ENCODE measurements at places on chromosomes 4 and X.

GRCh38 chr4:3201718-3202702, 46.9 kb upstream of the MSANTD1 start:
- no peak for DNase-seq

- peak; percentile 36 for DNase-seq
Measured at GRCh38 chr4:123390846-123391456, 5.6 kb upstream of the SPRY1 start.

DNA sequence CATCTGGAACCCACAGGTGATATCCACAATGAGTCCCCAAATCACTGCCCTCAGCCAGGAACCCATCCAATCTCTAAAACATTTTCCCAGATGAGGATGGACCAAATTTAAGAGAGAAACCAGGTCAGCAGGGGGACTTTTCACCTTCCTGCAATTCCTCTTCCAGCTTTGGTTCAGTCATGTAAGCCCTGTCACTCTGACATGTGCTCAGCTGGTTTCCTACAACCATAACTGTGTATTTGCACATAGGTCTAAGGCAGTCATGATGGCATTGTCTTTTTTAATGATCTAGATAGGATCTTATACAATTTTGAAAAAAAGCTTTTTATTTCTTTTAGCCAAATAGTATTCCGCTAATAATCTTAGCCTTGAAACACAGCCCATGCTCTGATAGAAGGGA, 6.5 kb downstream of the CXXC4 start:
- DNase-seq, result no peak

DNA sequence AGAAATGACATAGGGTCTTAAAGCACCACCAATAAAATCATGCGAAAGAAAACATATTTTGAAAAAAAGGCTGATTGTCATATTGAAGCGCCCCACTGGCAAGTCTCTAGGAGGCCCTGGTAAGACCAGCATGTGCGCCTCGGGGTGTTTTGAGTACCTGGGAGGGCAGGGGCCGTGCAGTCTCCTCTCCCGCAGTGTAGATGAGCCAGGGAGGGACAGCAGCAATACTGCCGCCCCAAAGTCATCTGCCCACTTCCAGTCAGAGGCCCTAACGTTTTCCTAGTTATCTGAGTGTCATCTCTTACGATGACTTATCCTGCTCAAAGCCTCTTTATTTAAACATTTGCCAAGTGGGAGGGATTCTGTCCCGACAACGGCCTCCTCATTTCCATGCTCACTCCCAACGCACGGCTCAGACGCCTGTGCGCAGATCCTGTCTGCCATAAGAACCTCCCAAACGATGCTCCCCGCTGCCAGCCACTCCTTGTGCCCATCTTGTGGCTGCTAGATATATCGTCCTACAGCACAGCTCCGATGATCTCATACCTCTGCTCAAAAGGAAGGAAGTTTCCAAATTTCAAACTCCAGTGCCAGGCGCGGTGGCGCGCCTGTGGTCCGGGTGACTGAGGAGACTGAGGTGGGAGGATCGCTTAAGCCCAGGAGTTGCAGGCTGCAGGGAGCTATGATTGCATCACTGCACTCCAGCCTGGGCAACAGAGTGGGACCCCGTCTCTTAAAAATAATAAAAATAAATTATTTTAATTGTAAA, 17.2 kb upstream of the SCRG1 start:
- peak; percentile 11 for DNase-seq

GRCh38 chrX:70444326-70444945, at the start of gene DLG3:
Gene DLG3 (plus strand): TSS chrX:70444835. CDS start chrX:70445202, 367 bp downstream.
- DNase-seq, result peak; percentile 84

- DNase-seq, result peak; percentile 40
Measured at GRCh38 chr4:86218746-86219473, 140.9 kb downstream of the MAPK10 start.

- DNase-seq, result no peak
Measured at GRCh38 chrX:19792412-19792811, 95.0 kb downstream of the SH3KBP1 start.

DNA sequence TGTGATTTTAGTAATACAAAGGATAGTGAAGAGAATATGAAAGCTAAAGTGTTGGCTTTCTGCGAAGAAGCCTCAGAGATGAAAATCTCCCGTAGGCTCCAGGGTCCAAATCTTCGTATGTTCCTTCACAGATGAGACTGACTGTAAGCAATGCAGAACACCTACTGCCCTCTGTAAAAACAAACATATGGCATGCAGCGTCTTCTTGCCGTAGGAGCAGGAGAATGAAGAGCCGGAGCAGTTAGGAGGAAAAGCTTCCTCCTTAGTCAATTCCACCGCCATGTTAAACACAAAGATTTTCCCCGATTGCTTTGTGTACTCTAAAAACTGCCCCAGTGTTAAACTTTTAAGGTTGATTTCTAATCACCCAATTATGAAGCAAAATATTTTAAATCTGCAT, 22.5 kb downstream of the RWDD4 start:
- DNase-seq, result no peak

GRCh38 chr4:131348263-131348662, 1800.8 kb upstream of the PCDH10 start:
- DNase-seq, result no peak

DNA sequence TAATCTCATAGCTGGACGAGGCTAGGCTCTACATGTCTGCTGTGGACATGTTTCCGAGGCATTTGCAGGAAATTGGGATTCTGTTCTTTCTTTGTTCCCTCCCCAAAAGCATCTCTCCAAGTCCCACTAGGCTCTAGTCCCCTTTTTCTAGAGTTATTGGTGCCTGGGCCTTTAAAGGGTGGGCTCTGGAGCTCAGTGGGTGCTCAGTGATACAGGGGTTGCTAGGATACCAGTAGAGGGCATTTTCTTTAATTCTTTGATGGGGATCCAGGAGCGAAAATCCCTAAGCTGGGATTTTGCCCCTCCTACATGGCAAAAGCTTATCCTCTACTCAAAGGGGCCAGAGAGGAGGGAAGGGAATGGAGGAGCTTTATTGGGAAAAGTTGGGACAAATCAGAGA, 34.2 kb downstream of the ARHGEF9 start:
- DNase-seq, result no peak

GRCh38 chr4:128810871-128811570, 1.5 kb downstream of the JADE1 start:
- DNase-seq, result peak; percentile 77

DNA sequence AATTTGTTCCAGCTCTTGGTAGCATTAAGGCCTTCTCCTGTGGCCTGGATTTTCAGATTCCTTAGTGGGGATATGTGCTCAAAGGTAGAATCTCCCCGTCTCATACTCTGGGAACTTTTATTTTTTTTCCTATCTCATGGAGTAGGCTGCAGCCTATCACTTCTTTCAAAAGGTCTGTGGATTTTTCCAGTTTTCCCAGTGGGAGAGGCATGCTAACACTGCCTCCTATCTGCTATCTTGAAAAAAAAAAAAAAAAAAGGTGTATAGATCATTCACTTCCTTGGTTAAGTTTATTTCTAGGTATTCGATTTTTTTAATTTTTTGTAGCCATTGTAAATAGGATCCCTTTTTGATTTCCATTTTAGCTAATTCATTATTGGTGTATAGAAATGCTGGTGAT, 67.1 kb downstream of the IL15 start:
- no peak for DNase-seq

- no peak for DNase-seq
Measured at GRCh38 chr4:176778063-176778462, 14.7 kb downstream of the VEGFC start.

DNA sequence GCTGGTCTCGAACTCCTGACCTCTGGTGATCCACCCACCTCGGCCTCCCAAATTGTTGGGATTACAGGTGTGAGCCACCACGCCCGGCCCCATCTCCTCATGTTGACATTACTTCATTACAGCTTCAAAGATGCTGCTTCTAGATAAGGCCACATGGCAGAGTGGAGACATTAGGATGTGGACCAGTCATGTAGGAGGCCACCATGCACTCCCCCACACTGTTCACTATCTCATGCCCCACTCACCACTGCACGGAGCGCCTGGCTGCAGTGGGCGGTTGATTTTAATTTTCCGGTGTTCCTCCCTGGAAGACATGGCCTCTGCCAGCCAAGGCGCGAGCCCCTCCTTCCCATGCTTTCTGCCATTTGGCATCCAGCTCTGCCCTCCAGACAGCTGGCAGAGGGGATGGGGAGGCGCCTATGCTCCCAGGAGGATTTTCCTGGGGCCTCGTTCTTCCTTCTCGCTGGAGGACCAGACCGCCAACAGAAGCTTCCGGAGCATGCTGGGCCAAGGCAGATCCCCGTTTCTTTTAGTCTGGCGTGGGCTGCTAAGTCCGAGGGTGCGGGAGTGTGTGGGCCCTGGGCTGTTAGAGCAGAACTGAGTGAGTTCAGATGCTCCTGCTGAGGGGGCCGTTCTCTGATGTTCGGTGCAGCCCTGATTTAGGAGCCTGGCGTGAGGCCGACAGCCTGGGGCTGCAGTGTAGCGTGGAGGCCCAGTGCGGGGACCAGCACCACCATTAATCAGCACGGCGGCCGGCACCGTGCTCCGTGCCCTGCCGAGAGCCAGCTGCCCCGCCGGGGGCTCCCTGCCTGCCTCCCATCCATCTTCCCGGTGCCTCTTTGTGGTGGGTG, 93.1 kb downstream of the SORCS2 start:
- DNase-seq, result no peak

GRCh38 chr4:84778041-84778440, 188.4 kb downstream of the WDFY3 start:
- DNase-seq, result no peak

- DNase-seq, result no peak
Measured at GRCh38 chr4:123870216-123870876, 473.8 kb downstream of the SPRY1 start.

- no peak for DNase-seq
Measured at GRCh38 chr4:87498446-87498900, 30.7 kb downstream of the SPARCL1 start.

DNA sequence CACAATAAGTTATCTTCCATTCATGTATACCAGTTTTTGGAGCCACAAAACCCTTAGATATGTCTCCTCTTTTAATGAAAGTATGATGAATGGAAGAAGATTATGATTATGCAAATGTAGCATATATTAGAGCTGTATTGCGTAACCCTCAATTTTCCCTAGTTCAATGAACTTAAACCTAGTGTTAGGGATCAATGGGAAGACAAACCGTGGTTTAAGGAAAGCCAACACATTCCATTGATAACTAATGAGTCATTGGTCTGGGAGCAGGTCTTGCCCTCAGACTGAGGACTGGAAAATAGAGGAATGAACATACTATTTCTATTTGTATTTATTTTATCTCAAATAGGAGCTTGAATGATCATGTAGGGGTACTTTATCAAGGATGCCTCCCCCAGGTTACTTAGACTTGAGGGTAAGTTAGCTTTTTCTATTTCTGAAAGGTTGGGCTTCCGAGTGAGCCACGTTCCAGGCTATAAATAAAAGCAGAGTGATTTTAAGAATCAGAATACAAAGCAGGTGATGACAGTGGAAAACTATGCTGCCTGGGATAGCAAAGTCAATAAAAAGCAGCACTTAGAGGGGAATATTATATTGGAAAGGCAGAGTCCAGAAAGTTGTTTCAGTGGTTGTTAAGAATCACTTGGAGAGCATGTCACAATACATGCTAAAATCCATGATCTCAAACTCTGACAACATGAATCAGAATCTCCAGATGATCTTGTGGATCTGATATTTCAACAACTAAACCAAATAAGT, 356.0 kb downstream of the ADAM29 start:
- DNase-seq, result no peak

GRCh38 chrX:49919617-49920016, 2.8 kb upstream of the CLCN5 start:
- peak; percentile 56 for DNase-seq

- DNase-seq, result no peak
Measured at GRCh38 chr4:87188932-87189331, 31.5 kb downstream of the KLHL8 start.

DNA sequence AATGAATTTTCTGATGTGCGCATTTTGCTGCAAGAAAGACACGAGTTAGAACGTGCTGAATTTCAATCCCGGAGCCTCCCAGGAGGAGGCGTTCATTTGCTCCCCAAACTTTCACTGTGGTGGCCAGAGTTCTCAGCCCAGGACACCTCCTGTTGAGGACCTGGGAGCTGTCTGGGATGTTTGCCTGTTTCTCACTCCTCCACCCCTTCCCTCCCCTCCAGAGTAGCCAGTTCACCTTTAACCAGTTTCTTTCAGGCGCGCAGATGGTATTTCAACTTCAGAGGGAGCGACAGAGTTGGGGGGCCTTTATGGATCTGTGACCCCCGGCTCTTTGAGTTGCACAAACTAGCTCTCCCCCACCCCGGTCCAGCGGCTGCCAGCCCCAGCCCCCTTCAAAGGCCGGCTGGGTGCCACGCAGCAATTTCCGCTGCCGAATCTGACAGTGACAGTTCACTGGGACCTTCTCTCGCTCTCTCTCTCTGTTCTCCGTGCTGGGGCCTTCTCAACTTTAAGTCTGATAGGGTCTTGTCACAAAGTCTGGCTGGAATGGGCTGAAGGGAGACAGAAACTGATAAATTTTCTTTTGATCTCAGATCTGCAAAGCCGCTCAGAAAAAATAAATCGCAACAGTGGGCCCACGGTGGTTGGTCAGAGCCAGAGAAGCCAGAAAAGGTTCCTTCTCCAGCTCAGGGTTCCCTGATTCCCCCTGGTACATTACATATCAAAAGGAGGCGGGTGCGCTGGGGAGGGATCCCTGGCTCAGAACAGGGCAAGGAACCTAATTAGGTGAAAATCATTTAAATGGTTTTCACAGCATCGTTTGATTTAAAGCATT, 100.0 kb upstream of the STX18 start:
- DNase-seq, result no peak

GRCh38 chr4:100424376-100424775, 93.4 kb downstream of the EMCN start:
- DNase-seq, result no peak

DNA sequence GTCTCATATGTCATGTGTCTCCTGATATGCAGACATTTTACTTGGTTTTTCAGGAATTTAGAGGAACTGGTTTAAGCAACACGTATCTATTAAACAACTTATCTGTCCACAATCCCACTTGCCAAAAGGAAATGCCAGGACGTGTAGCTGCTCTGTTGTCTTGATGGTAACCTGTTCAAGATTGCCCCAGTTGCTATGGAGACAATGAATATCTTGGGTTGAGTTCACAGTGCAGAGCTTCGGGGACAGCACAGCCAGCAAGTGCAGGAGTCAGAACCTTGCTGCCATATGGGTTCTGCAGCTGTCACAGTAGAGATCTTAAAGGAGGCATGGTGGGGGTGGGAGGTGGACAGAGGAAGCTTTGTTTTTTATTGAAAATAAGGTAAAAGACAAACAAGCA, 28.7 kb upstream of the FAM9B start:
- no peak for DNase-seq

- no peak for DNase-seq
Measured at GRCh38 chrX:66004928-66005829, 34.7 kb downstream of the VSIG4 start.

DNA sequence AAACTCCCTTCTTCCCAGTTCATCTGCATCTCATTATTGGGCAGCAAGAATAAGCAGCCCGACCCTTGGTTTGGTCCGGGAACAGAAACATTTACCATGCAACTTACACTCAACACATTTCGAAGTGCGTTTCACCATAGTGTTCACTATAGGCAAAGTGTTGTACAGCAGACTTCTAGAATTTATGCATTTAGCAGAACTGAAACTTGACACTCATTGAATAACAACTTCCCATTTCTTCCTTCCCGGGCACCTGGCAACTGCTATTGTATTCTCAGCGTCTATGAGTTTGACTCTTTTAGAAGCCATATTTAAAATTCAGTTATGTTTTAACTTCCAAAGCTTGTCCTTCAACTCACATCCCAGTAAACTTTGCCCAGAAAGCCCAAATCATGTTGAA, 840.6 kb downstream of the NLGN4X start:
- DNase-seq, result no peak

- DNase-seq, result no peak
Measured at GRCh38 chrX:50677789-50678188, 136.2 kb downstream of the SHROOM4 start.

- DNase-seq, result no peak
Measured at GRCh38 chr4:155572106-155572703, 94.4 kb upstream of the GUCY1A1 start.
